ENCODE measurements at places on chromosomes 12 and 14. TPM values are rescaled to one million over a fixed set of nuclear protein-coding genes. Genes with fewer than 3 reads are reported as not detected.

HAL gene
- total RNA-seq, result 0.57 TPM

PRR4 gene
- total RNA-seq, result 1.6 TPM

DNA sequence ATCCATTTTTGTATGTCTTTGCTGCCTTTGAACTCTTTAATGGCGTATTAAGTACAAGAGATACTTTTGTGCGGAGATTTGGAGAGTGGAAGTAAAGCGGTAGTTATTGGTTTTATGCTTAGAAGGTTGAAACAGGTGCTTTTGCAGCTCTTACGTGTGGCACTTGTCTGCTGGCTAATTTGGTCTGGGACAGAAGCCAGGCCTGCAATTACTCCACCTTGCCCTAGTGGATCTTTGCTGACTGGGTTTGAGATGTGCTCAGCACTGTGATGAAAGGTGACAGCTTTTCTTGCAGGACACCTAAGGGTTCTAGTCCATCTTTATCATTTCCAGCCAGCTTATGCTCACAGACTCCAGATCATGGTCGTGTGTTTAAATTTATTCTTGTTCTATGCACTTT, 252.5 kb downstream of the RPL10L start:
- no peak for DNase-seq

- DNase-seq, result no peak
Measured at GRCh38 chr14:54211551-54212308, 185.1 kb upstream of the CDKN3 start.

Data from CD4-positive, CD25-positive, alpha-beta regulatory T cell (primary cell).